Hippocampal formation (tissue), 2 donors: ENCODE measurements at places on chromosomes 13 and 19.
A peak's percentile ranks its signal among the peaks of the same experiment; 100 is the strongest.

GRCh38 chr13:59399513-59399912 is 764.2 kb downstream of the DIAPH3 start:
- no peak for DNase-seq

- no peak for DNase-seq
These were observed 33.9 kb upstream of the FAM216B start for GRCh38 chr13:42747399-42747873.

DNA sequence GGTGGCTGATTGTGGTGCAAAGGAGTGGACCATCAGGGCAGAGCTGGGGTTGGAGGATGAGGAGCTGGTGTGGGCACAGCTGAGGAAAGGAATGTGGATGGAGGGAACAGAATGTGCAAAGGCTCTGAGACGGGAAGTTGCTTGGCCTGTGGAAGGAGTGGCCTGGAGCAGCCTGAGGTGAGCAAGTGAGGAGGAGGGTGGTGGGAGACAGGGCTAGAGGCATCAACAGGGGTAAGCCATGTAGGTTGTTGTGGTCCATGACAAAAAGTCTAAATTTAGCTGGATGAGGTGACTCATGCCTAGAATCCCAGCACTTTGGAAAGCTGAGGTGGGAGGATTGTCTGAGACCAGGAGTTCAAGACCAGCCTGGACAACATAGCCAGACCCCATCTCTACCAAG is 9.5 kb downstream of the CYP4F22 start:
- DNase-seq, result no peak

- DNase-seq, result peak; percentile 67
These were observed at the start of gene ZNF793 for GRCh38 chr19:37506387-37507166. ZNF793 (plus strand) TSS chr19:37506939; CDS start chr19:37523440, 16,501 bp downstream.

- DNase-seq, result no peak
These were observed at the start of gene CLEC11A for GRCh38 chr19:50723069-50723468. CLEC11A (plus strand) TSS chr19:50723364; CDS start chr19:50723526, 162 bp downstream.

DNA sequence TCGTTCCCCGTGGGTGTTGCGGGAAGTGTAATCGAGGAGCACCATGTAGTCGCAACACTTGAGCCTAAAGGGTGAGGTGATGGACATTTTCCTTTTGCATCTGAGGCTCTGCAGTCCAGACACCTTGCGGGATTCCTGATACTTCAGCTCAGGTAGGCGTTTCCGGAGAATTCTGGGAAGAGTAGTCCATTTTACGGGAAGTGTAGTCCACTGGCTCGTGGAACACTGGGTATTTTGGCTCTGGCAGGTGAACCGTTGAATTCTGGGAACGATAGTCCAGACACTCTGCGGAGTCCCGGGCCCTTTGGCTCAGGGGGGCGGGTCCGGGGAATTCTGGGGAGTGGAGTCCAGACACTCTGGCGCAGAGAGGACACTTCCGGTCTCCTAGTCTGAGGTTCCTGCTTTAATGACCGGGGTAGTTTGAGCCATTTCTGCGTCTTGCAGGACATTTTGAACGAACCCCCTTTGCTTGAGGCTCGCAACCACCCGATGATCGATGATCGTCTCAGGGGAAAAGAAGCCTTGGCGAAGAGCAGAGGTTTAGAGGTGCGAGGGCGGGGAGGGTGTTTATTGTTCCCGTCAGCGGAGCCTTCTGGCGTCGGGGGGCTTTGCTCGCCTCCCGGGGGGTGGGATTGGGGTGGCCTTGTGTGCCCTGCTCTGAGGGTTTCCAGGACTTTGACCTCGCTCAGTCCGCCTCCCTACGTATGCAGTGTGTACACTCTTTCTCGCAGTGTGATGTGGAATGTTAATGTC is at the start of gene ZNF223:
Gene ZNF223, plus strand, starts transcription at position 387 of the 753 bp plus-strand sequence. CDS start 3,141 bp downstream, outside the sequence.
- peak; percentile 96 for DNase-seq
